Activated CD8-positive, alpha-beta T cell treated with anti-CD3 and anti-CD28 coated beads for 36 hours (primary cell): ENCODE measurements at places on chromosomes 7 and 10.

GRCh38 chr10:1523221-1523620 lies 214.1 kb downstream of the ADARB2 start:
- H3K4me3 ChIP-seq: no peak overlapping the region
- no peaks in the 10 kb centered on the region for H3K27me3 ChIP-seq
- no peak for DNase-seq
- H3K4me1 ChIP-seq: no peaks in the 10 kb centered on the region

DNA sequence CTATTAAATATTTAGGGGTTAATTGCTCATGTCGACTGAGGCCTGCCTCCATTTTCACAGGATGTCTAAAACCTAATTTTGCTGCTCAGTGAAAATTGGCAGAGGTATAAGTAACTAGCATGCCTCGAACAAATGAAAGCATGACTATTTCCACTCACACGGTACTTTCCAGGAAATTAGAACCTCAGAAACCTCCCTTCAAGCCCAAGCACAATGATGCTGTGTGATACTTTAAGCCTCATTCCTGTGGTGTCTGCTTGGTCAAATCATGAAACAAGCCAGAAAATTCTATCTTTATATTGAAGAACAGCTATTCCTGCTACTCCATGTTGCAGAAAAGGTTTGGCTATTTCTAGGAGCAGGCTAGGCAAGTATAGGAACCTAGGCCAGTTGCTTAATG lies 203.0 kb downstream of the SORCS3 start:
- no peaks in the 10 kb centered on the region for H3K27me3 ChIP-seq
- no peaks in the 10 kb centered on the region for H3K36me3 ChIP-seq
- H3K4me3 ChIP-seq: no peak overlapping the region
- no peak for DNase-seq

GRCh38 chr10:91689731-91690168 lies 56.9 kb upstream of the PPP1R3C start:
- H3K4me1 ChIP-seq: peaks cover 4% of the 10 kb centered on the region
- H3K36me3 ChIP-seq: no peaks in the 10 kb centered on the region
- no peak for DNase-seq
- no peak overlapping the region for H3K4me3 ChIP-seq
- peaks cover 1% of the 10 kb centered on the region for H3K27me3 ChIP-seq
- peak overlapping the region; percentile 5 for H3K27ac ChIP-seq

DNA sequence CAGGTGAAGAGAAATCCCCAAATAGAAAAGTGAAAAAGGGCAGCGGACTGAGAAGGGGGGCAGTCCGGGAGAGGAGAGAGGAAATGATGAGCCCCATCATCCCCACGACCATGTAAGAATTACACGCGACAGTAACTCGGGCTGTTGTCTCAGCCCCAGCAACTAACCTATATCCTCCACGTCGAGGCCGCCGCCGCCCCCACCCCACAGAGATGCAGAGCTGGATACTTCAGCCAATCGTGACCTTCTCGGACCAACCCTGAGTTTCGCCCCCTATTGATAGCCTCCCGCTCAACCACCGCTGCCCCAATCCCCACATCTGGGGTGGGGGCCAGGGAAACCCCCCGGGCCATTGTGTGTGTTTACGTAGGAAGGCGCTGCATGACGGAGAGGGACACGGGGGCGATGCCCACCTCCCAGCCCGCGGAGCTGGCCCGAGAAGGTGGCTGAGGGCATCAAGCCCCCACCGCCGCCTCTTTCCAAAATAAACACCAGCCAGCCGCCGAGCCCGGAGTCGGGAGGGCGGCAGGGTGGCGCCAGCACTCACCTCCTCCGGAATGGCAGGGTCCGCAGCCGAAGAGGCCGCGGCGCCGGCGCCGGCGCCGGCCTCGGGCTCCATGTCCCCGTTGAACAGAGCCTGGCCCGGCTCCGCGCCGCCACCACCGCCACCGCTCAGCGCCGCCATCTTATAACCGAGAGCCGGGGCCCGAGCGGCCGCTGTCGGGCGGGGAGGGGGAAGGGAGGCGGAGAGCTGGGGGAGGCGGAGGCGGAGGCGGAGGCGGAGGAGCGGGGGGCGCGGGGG lies 509 bp downstream of the BRAF start:
- H3K27me3 ChIP-seq: no peaks in the 10 kb centered on the region
- H3K4me3 ChIP-seq: no peak overlapping the region
- H3K4me1 ChIP-seq: peaks cover 16% of the 10 kb centered on the region
- no peak overlapping the region for H3K27ac ChIP-seq
- DNase-seq: peak; percentile 82

DNA sequence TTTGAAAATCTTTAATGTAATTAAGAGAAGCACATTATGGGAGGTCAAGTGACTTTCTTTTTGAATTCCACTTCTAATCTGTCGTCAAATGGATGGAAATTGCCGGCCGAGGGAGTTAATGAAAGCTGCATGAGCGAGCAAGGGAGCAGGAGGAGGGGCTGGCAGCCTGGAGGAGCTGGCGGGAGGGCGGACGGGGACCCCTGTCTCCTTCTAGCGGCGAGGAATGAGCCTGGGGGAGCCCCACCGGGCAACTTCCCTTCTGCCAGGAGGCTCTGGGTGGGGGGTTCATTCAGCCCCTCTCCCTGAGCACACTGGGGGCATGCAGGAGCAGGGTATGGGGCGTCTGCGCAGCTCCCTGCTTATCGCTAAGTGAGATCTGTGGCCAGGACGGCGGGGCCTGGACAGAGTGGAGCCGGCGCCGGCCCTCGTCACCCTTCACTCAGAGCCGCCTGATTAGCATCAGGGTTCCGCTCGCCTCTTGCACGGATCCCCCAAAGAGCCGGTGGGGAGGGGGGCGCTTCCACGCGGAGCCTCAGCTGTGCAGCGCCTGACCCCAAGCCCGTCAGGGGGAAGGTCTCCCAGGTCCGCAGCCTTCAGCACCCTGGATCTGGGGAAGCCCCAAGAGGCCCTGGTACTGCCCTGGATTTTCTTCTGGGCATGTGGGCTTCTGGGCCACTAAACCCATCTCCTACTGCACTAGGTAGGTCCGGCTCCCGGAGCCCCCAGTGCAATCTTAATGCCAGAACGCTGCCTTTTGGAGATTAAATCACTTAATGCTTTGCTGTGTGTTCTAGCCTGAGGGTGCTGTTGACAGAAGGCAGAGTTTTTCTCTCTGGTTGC lies 680.8 kb downstream of the LRMDA start:
- peaks cover 2% of the 10 kb centered on the region for H3K27me3 ChIP-seq
- H3K27ac ChIP-seq: no peak overlapping the region
- no peak for DNase-seq
- no peaks in the 10 kb centered on the region for H3K36me3 ChIP-seq
- no peak overlapping the region for H3K4me3 ChIP-seq
